ENCODE measurements at places on chromosomes 5 and 9.

GRCh38 chr5:154355129-154355611 lies 90.6 kb upstream of the SAP30L start:
- DNase-seq: no peak

DNA sequence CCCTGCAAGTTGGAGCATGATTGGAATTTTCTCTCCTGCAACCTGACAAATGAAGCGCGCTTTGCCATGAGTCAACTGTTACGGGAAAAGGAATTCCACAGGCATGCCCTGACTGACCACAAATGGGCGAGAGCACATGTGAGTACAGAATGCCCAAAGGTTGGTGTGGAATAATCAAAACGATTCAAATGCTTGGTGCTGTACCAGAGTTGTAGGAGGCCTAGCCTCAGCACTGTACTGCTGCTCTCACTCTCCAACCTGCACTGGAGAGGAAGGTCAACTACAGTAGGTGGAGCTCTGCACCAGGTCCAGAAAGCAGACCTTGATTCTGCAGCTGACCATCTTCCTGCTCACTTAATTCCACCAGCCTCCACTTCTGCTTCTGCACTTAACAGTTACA lies 406.9 kb upstream of the ACTBL2 start:
- DNase-seq: no peak

GRCh38 chr5:77599679-77600078 lies 38.8 kb downstream of the OTP start:
- DNase-seq: no peak

GRCh38 chr9:72444435-72444834 lies 77.0 kb upstream of the TMC1 start:
- no peak for DNase-seq

GRCh38 chr5:135034236-135034962 lies 371 bp upstream of the PITX1 start:
- DNase-seq: no peak

- no peak for DNase-seq
Observed at GRCh38 chr5:124592891-124593290, 153.5 kb downstream of the ZNF608 start.

All from neural crest cell (in vitro differentiated cells).